Glutamatergic neuron (in vitro differentiated cells): ENCODE measurements at places on chromosomes 13 and 19.

DNA sequence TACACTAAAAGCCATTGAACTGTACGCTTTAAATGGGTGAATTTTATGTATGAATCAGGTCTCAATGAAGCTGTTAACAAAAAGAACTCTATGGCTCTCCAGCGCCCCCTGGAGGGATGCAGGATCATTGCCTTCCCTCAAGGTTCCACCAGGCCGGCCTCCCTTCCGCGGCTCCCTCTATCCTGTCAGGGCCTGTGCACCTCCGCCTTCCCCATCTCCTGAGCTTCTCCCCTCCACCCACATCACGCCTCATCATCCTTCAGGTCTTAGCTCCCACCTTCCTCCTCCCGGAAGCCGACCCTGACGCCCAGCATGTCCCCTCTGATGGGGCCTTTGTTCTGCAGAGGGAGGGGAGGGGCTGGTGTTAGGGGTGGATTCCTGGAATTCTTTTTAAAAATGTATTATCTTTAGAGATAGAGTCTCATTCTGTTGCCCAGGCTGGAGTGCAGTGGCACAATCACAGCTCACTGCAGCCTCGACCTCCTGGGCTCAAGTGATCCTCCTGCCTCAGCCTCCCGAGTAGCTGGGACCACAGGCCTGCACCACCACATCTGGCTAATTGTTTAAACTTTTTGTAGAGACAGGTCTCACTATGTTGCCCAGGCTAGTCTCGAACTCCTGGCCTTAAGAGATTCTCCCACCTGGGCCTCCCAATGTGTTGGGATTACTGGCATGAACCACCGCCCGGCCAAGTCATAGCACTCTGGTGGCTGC is 27.7 kb downstream of the MEIS3 start:
- peak overlapping the region; percentile 79 for H3K27ac ChIP-seq
- H3K4me1 ChIP-seq: peaks cover 16% of the 10 kb centered on the region
- peak; percentile 90 for DNase-seq
- no peak overlapping the region for H3K4me3 ChIP-seq
- H3K27me3 ChIP-seq: peaks cover 7% of the 10 kb centered on the region

DNA sequence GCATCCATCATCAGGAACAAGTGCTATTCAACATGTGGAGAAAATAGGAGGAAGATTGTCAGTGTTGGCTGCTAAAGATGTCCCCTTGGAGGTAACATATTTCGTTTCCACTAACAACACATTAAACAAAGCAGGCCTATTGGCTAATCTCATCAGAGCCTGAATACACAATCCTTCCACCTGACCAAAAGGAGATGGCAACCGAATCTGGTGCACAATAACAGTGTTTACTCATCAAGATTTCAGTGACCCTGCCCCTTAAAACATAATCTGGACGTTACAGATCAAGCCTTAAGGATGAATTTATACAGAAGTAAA is 582.5 kb downstream of the EFNB2 start:
- no peak overlapping the region for H3K4me3 ChIP-seq
- H3K27ac ChIP-seq: no peak overlapping the region
- no peak for DNase-seq
- no peaks in the 10 kb centered on the region for H3K36me3 ChIP-seq
- no peaks in the 10 kb centered on the region for H3K27me3 ChIP-seq

DNA sequence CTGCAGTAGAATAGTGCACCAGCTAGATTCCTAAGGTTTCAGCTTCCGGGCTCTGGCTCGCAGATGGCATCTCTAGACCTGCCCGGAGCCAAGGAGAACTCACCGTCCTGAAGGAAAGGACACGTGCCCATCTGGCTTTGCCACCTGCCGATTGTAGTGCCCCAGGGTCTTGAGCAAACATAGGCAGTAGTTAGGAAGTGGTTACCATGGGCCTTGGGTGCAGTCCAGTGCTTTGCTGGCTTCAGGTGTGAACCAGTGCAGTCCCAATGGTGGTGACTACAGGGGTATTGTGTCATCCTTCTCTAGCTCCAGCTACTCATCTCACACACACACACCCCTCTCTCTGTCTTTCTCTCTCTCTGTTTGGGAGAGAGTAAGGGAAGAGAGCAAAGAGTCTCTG is 61.4 kb upstream of the TEX29 start:
- H3K4me1 ChIP-seq: peaks cover 10% of the 10 kb centered on the region
- no peak overlapping the region for H3K27ac ChIP-seq
- no peak overlapping the region for H3K4me3 ChIP-seq
- no peak for DNase-seq
- H3K36me3 ChIP-seq: peaks cover 48% of the 10 kb centered on the region

DNA sequence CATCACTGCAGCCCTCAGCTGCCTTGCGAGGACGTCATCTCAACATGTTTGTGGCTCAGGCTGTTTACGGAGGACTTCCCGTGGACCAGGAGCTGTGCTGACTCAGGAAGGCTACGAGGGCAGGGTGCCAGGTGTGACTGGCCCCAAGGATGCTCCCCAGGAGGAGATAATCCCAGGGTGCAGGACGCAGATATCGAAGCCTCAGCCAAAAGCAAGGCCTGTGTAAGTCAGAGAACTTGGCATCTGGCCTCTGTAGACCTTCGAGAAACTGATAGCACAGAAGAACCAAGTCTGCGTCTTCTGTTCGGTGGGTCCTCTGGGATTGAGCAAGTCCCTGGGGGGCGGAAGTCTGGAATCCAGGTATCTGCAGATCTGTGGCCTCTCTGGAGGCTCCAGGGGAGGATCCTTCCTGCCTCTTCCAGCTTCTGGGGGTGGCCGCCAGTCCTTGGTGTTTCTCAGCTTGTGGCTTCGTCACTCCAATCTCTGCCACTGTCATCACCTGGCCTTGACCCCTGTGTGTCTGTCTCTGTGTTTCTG is 2.6 kb upstream of the DOHH start:
- H3K4me3 ChIP-seq: no peak overlapping the region
- no peak overlapping the region for H3K27ac ChIP-seq
- peaks cover 2% of the 10 kb centered on the region for H3K4me1 ChIP-seq
- H3K36me3 ChIP-seq: no peaks in the 10 kb centered on the region

GRCh38 chr13:91405240-91405639 is 6.8 kb downstream of the GPC5 start:
- no peak overlapping the region for H3K27ac ChIP-seq
- H3K4me1 ChIP-seq: peaks cover 12% of the 10 kb centered on the region
- peaks cover 4% of the 10 kb centered on the region for H3K36me3 ChIP-seq
- no peak for DNase-seq

DNA sequence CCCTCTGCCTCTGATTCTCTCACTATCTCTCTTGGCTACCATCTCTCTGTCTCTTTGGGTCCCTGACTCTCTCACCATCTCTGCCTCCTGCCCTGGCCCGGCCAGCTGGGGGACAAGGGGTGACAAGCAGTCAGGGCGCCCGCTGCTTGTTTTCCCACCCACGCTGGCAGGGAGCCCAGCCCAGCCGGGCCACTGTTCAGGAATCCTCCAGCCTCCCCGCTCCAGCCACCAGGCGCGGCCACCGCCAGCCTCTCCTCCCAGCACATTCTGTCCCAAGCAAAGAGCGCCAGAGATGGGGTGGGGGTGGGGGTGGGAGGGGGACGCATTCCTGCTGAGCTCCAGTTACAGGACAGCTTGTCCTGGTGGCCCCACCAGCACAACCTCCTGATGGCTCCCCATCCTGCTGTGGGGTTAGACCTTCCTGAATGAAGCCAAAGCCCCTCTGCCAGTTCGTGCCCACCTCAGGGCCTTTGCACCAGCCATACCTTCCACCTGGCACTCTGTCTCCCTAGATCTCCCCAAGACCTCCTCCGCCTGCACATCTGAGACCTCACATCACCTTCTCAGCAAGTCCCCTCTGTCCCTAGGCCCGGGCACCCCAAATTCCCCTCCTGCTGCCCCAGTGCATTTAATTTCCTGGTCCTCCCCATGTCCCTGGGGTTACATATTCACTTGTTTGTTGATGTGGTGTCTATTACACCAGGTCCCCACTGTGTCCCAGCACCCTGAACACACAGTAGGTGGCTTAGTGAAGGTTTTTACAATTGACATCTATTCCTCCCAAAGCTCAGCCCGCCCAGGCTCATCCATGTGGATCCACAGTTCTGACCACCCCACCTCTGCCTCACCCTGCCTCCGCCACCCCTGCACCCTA is 12.5 kb downstream of the ARRDC2 start:
- DNase-seq: no peak
- H3K36me3 ChIP-seq: no peaks in the 10 kb centered on the region

DNA sequence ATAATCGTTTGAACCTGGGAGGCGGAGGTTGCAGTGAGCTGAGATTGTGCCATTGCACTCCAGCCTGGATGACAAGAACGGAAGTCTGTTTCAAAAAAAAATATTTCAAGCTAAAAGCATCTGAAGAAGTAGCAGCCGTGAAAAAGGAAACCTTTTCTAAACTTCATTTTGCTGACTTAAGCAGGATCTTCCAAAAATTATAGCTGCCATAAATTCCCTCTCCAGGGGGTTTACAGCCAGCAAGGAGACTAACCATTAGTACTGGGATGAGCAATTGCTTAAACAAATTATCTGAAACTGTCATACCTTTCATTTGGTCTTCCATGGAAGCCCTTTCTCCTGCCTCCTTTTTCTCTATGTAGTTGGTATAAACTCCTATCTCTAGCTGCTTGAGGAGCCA is 69.9 kb upstream of the TSC22D1 start:
- no peaks in the 10 kb centered on the region for H3K27me3 ChIP-seq
- no peak for DNase-seq
- H3K36me3 ChIP-seq: no peaks in the 10 kb centered on the region
- H3K4me3 ChIP-seq: no peak overlapping the region
- H3K4me1 ChIP-seq: no peaks in the 10 kb centered on the region
